ENCODE measurements at places on chromosomes 7 and 10.

- peaks cover 27% of the 10 kb centered on the region for H3K4me1 ChIP-seq
- H3K4me3 ChIP-seq, result no peak overlapping the region
- H3K27ac ChIP-seq, result no peak overlapping the region
- no peak for DNase-seq
- peaks cover 40% of the 10 kb centered on the region for H3K36me3 ChIP-seq
- H3K27me3 ChIP-seq, result no peaks in the 10 kb centered on the region
Measured at GRCh38 chr10:18666810-18667209, 7.6 kb downstream of the ARL5B start.

GRCh38 chr10:88152728-88153133, 289.3 kb downstream of the PTEN start:
- peaks cover 10% of the 10 kb centered on the region for H3K36me3 ChIP-seq
- H3K27ac ChIP-seq, result peak overlapping the region; percentile 86
- no peak overlapping the region for H3K4me3 ChIP-seq

DNA sequence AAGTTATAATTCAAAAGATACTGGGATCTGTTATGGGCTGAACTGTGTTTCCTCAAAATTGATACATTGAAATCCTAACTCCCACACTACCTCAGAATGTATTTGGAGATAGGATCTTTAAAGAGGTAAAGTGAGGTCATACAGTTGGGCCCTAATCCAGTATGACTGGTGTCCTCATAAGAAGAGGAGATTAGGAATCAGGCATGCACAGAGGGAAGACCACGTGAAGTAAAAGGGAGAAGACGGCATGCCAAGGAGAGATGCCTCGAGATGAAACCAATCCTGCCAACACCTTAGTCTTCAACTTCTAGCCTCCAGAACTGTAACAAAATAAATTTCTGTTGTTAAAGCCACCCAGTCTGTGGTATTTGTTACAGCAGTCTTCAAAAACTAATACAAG, 5.9 kb upstream of the CFAP69 start:
- H3K27ac ChIP-seq, result no peak overlapping the region
- H3K27me3 ChIP-seq, result peaks cover 30% of the 10 kb centered on the region
- H3K4me1 ChIP-seq, result peaks cover 3% of the 10 kb centered on the region
- no peak for DNase-seq
- H3K4me3 ChIP-seq, result no peak overlapping the region

GRCh38 chr7:30697719-30698460, 15.6 kb upstream of the CRHR2 start:
- no peak for DNase-seq
- peaks cover 5% of the 10 kb centered on the region for H3K27me3 ChIP-seq
- H3K4me1 ChIP-seq, result peaks cover 6% of the 10 kb centered on the region
- H3K27ac ChIP-seq, result peak overlapping the region; percentile 56
- peak overlapping the region; percentile 51 for H3K4me3 ChIP-seq
- H3K36me3 ChIP-seq, result no peaks in the 10 kb centered on the region

All from T-helper 2 cell treated with Interferon-gamma antibody and Interleukin-4, amounts not matched to agents 5 μg/mL and 100 μg/mL, for 36 hours (primary cell).